GM12891 (cell line): ENCODE measurements at places on chromosomes 5 and 9.
A peak's percentile ranks its signal among the peaks of the same experiment; 100 is the strongest.

DNA sequence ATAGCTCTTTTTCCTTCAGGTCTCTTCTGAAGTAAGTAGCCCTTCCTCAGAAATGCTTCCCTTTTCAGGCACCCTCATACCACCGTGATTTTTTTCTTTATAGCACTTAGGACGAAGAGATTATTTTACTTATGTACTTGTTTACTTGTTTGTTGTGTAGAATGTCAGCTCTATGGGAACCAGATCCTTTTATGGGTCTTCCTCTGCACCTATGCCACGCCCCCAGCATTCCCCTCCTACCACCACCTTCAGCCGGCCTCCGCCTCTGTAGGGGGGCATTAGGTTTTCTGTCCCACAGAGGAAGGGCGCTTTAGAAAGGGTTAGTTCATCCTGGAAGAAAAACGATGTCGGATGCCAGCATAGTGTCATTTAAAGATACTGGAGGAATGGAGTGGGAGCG is 1.8 kb downstream of the CDKN2B-AS1 start:
- DNase-seq, result no peak

- no peak for DNase-seq
These were observed 31.6 kb downstream of the PTGS1 start for GRCh38 chr9:122402403-122402871.

DNA sequence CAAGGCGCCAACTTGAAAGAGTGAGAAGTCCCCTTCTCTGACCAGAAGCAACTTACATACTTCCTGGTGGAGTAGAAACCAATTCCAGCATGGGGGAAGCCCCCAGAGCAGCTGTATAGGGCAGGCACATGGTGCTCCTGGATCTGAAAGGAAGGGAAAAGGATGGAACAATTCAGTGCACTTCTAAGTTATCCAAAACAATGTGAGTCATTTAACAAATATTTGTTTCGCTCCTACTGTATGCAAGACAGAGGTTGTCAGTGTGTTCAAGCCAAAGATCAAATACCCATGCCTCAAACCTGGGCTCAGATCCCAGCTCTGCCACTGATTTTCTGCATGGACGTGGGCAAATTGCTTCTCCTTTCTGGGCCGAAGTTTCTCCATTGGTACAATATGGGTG is 67.1 kb downstream of the LHX2 start:
- no peak for DNase-seq

GRCh38 chr9:105877721-105878120 is 183.4 kb downstream of the TMEM38B start:
- no peak for DNase-seq

GRCh38 chr5:171970826-171971225 is 35.6 kb downstream of the FBXW11 start:
- DNase-seq, result no peak

- no peak for DNase-seq
These were observed 581.9 kb upstream of the BRINP1 start for GRCh38 chr9:119951090-119951489.

DNA sequence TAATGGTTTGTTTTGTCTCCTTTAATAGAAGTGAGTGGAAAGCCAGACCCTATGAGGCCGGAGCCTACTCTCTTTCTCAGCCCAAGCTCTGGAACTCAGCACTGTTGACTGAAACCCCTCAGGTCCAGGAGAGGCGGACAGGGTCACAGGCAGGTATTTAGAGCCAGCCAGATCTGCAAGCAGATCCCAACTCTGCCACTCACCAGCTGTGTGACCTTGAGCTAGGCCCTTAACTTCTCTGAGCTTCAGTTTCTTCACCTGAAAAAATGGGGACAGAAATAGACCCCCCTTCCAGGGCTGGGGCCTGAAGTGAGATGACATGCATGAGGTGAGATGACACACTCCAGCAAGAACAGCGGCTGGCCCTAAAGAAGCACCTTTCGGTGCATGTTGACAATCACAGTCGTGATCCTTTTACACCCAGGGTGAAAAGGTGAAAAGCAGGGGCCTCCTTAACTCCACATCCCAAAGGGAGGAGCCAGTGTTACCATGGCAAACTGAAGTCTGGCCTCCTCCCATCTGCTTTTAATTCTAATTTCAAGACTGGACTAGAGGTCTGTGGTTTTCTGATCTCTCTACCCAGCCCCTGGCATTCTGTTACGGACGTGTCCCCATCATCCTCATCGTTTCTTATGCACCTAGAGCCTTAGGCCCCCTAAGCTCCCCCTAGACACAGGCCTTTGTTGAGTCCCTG is 27.2 kb downstream of the MORN5 start:
- DNase-seq, result no peak

DNA sequence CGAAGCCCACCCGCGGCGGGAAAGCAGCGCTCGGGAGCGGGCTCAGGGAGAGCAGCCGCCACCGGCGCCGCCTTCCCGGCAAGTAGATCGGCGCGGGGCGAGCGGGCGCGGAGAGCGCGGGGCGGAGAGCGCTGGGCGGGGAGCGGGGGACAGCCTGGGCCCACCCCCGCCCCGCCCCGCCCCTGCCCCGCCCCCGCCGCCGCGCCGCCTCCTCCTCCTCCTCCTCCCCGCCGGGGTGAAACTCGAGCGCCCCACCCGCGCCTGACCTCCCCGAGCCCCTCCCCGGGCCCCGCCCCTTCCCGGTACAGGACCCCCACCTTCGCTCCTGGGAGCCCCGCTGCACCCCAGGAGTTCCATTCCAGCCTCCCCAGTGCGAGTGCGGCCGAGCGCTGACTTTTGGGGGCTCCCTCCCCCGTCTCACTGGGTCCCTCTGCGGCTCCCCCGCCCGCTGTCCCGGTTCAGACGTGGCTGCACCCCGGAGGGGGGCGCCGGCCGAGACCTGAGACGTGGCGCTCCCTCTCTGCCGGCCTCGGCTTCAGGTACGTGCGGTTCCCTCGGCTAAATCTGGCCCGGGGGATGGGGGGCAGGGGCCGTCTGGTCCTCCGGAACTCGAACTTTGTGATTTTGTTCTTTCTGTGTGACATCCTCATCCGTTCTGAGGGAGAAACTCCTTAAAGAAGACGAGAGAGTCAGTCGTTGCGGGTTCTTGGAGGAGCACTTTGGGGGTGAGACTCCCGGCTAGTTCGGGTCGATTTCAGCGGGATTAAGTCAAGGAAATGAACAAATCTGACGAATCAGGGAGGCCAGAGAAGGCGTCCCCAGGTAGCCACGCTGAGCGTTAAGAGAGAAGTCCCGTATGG is at the start of gene SEMA5A:
SEMA5A (minus strand) TSS at position 84 of the 860 bp plus-strand sequence. CDS start 166,129 bp downstream, outside the sequence.
- DNase-seq, result peak; percentile 18

GRCh38 chr5:20524991-20525529 is 537.1 kb upstream of the CDH18 start:
- DNase-seq, result no peak

- peak; percentile 18 for DNase-seq
These were observed 158.8 kb downstream of the C9orf152 start for GRCh38 chr9:110048976-110049698.

DNA sequence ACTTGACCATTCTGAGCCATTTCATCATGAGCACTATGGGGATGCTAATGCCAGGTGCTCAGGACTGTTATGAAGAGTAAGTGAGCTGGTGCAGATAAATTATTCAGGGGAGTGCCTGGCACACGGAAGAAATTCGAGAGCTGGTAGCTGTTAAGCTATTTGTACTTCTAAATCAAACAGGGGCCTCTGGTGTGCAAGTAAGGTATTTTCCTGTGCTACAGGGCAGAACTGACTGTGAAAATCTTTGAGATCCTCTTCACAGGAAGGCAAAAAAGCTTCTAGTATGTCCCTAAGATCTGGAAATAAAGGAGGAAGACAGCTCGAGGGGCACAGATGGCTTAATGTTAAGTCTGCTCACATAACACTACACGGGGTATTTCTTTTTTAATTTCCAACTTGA is 106.3 kb upstream of the SPOCK1 start:
- DNase-seq, result no peak

DNA sequence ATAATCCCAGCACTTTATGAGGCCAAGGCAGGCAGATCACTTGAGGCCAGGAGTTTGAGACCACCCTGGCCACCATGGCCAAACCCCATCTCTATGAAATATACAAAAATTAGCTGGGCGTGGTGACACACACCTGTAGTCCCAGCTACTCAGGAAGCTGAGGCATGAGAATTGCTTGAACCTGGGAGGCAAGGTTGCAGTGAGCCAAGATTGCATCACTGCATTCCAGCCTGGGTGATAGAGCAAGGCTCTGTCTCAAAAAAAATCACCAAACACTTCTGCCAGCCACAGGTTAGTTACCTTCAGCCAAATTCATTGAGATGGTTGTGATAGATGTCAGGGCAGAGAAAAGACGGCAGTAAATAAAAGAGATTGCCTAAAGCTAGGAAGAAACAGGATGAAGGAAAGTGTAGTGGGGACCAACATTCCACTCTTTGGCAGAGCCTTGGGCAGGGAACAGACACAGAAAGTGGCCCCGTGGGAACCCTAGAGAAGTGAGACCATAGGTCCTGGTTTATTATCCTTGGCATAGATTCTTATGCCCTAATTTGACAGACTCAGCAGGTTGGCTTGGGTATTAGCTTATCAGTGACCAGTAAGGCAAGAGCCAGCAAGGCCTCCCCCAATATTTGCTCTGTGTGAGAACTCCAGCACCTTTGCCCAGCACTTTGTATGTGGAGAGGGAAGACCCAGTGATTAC is 5.5 kb upstream of the CEP120 start:
- DNase-seq, result no peak

DNA sequence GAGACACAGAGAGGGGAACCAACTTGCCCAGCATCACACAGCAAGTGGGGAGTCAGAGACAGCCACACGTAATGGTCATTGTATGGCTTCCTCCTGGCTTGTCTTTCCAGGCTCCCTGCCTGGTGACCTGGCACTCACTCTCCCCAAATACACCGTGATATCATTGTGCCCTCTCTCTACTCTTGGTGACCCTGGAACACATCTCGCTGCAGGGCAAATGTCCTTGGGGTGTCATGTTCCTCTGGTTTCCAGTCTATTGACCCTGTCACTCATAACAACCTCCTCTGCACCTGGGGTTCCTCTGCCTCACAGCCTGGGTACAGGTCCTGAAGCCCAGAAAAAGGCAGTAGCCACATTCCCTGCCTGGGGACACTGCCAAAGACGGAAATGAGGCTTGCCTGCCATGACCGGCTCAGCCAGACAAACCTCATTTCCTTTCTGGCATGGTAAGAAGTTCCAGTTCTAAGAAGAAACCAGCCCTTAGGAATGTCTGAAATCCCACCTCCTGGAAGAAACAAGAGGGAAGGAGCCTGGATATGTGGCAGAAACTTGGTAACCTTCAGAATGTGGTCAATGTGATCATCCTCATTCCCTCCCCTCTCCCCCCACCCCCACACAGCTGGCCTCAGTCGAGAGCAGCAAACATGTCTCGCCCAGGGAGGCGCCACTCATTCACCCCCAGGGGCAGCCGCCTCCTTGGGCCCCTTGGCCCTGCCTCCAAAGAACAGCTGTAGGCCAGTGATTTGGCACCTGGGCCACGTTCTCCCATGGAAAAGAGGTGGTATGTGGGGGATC is 30.6 kb upstream of the SMU1 start:
- no peak for DNase-seq

DNA sequence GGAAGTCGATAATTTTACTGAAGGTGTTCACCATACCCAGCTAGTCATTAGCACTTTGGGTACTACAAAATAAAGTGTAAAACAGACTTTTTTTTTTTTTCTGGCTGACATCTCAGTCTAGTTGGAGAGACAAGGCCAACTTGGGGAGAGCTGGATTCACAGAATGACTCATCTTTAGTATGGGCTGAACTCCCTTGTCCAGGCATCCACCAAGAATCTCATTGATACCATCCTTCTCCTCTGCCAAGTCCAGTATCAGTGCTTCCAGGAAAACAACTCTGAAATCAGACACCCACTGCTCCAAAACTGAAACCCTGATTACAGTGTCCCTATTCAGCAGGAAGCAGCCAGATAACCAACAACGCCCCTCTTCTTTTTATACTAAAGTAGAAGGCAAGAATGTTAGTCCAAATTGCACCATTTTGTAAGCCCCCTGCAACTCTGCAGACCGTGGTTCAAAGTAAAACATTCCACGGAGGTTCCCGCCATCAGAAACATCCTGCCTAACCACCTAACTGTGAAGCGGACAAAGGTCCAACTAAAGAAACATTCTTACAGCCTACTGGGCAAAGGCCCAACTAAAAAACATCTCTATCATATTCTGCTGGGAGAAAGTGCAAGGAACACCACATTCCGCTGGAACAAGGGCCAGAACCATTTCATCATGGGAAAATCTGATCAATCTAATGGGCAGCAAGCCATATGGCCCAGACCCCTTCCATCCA is 728.2 kb downstream of the BRINP1 start:
- no peak for DNase-seq

- DNase-seq, result no peak
These were observed 1.7 kb downstream of the UBE2QL1 start for GRCh38 chr5:6450319-6450833.

DNA sequence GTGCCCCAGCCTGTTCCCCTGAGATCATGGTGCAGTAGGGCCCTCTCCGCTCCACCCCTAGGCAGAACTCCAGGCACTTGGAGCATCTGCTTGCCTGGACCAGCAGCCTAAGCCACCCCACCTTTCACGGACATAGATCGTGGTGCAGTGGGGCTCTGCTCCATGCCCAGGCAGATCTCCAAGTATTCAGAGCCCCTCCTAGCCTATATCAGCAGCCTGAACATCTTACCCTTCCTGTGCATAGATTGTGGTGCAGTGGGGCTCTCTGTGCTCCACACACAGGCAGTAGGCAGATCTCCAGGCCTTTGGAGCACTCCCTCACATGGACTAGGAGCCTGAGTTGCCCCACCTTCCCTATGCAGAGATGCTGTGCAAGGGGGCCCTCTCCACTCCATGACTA is 103.0 kb downstream of the GLIS3 start:
- DNase-seq, result no peak

- DNase-seq, result no peak
These were observed 7.0 kb upstream of the UGT3A2 start for GRCh38 chr5:36073595-36074216.

- no peak for DNase-seq
These were observed 16.4 kb downstream of the ADAMTS16 start for GRCh38 chr5:5156471-5157082.

- DNase-seq, result no peak
These were observed 110.5 kb downstream of the JMY start for GRCh38 chr5:79346420-79346824.

DNA sequence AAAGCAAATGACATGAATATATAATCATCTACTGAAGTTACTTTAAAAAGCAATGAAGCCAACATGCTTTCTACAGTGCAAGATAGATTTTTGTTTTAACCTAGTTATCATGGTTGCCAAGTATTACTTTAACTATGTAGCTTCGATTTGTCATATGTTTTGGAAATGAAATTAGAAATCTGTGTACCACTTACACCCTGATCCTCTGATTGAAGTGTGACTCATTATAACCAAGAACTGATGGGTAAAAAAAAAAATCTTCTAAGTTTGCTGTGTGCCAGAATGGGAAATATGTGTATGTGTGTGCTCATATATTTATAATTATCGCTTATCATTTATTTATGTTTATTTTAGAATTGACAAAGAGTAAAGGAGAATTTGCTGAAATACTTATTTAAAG is 9.1 kb upstream of the CDC42SE2 start:
- DNase-seq, result no peak

DNA sequence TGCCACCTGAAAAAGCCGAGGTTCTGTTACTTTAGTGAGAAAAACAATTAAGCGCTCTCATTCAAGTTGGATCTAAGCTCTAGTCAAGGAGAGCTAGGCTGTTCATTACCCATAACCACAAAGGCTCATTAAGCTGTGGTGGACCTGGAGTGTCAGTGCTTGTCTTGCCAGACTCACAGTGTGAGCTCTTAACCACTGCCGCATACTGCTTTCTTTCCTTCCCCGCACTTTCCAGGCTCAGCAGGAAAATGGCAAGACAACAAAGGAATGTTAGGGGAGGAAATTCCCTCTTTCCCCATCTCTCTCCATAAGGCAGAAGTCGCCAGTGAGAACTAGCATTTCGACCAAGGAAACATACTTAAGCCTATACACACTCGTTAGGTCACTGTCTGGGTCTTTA is 467.3 kb downstream of the ENC1 start:
- DNase-seq, result no peak
